ENCODE measurements at places on chromosomes 2 and 18.

- DNase-seq: no peak
Measured at GRCh38 chr2:157572725-157573124, 55.9 kb downstream of the ACVR1C start.

GRCh38 chr2:14804902-14805301, 172.4 kb downstream of the LRATD1 start:
- no peak for DNase-seq

GRCh38 chr2:178233428-178233827, 39.1 kb downstream of the OSBPL6 start:
- no peak for DNase-seq

DNA sequence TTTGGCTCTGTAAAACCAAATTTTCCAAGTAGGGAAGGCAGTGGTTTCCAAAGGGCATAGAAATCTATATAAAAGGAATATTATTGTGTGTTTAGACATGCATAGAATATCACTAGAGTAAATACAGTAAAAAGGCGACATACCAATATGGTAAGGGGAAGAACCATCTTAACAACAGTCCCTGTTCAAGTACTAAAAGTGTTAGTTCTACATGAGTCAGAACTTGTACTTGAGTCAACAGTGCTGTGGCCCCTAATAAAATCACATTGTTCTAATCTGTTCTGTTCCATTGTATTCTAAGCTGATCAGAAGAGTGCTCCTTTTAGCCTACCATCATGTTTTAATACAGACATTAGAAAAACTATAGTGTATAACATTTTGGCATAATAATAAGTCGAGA, 36.1 kb upstream of the TNFRSF11A start:
- DNase-seq: no peak

- no peak for DNase-seq
Measured at GRCh38 chr2:197890168-197890567, 85.8 kb downstream of the PLCL1 start.

GRCh38 chr2:10584242-10584753, 105.5 kb downstream of the NOL10 start:
- DNase-seq: no peak

- DNase-seq: no peak
Measured at GRCh38 chr2:112166806-112167499, 28.8 kb downstream of the FBLN7 start.

DNA sequence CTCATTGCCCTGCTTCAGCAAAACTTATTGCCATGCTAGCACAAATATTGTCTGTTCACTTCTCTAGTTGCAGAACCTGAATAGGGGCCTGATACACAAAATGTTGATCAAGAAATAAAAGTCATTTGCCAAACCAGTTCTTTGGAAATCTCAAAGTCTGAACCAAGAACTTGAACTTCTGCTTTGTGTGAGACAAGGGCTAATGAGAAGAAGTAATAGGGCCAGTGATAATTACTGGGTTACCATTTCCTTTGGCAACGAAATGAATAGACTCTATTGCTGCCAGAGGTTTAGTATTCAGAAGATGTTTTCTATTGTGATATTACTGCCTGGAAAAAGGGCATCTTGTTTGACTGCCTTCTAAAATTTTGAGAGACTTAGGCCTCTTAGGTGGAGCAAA, 35.0 kb downstream of the TMEFF2 start:
- no peak for DNase-seq

DNA sequence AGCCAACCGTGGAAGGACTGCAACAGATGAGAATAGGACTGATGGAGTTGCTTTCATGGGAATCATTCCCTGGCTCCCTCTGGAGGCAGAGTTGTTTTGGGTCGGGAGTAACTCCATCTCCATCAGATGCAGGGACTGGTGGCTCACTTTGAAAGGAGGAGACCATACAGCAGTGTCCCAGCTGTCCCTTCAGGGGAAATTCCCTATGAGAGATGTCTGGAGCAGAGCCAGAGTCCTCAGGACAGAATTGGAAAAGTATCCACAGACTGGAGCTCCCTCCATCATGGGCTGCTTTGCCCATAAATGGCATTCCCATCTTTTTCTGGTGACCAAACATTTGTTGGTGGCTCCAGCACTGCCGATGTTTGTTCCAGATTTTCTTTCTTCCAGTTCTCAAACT, 144.3 kb downstream of the NCK2 start:
- no peak for DNase-seq

- DNase-seq: no peak
Measured at GRCh38 chr2:228709788-228710371, 528.4 kb upstream of the SPHKAP start.

DNA sequence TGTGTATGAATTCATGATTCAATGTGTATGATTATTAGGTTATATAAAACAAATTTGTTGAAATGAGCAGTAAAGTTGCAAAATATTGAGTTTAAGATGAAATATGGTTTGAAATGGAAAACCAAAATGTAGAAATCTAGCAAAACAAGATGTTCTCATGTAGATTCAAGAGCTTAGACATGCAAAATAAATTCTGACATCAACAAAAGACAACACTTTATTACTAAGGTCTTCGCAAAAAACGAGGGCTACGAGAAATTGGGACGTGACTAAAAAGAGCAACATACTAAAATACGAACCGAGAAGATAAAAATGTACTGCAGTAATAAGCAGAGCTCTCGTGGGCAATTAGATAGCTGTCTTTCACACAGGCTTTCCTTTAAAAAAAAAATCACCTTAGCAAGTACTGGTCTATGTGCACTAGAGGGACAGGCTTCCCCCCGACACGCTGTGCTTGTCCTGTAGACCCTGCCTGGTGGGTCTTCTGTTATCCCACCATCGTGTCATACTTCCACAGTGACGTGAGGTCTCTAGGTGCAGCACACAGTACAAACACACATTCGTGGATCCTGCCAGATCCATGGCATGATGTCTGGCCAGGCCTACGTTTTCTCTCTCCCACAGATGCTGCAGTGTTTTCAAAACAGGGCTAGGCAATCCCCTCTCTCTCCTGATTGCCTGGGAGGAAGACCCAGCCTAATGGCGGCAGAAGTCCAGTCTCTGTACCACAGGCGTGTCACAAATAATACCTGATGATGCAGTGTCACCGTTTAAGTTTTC, 240.8 kb downstream of the TCF4 start:
- DNase-seq: no peak

DNA sequence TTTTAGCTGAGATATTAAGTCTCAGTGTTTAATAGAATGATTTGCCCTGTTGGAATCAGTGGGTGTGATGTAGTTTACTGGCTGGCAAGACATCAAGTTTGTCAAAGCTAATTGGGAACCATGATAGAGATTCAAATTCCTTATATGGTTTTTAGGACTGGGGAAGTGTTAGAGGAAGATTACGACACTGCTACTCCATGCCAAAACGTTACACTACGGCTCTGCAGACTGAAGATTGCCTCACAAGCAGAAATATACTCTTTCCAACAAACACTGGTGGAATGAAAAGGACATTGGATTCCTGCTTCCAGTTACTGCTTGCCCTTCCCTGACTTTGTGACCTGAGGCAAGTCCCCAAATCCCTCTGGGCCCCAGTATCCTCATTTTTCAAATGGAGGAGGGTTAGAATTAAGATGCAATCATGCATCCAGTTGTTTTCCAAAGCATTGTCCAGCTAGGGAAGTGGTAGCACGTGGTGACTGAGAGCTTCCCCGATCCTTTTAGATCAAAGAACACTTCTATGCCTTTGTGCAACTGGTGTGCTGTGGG, 147.6 kb downstream of the CDC42EP3 start:
- DNase-seq: peak; percentile 56

GRCh38 chr2:36468463-36469105, 113.0 kb downstream of the CRIM1 start:
- DNase-seq: peak; percentile 43

GRCh38 chr18:37395138-37395537, 170.5 kb downstream of the CELF4 start:
- no peak for DNase-seq

DNA sequence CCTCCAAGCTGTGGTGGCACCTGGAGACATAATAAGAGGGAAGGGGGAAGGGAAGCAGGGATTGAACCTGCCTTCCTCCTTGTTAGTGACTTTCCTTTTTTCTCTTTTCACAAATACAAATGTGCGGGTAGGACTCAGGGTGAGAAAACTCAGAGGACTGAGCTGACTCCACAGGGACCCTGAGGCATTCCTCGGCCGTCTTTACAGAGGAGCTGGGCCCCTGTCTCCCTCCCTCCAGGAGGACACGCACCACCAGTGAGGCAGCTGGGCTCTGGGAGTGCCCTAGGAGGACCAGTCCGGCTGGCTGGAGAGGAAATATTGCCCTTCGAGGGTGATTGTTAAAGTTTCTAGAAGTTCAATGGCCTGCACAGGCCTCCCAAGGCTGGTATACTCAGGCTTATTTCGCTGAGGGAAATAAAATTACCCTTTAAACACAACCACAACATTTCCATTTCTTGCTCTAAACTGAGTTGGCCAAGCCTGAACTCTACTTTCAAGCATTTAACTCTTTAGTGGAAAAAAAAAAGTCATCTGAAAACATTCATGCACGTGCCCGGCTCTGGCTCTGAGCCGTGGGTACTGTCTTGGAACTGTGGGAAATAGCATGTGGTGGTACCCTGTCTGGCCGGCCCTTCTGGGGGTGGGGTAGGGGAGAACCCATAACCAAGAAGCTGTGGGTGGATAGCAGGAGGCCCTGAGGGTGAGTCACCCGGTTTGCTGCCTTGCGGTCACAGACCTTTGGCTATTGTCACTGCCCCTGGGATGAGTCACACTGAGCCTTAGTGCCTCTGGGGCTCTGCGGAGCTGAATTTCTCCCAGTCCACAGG, 116.0 kb downstream of the COPS8 start:
- no peak for DNase-seq

DNA sequence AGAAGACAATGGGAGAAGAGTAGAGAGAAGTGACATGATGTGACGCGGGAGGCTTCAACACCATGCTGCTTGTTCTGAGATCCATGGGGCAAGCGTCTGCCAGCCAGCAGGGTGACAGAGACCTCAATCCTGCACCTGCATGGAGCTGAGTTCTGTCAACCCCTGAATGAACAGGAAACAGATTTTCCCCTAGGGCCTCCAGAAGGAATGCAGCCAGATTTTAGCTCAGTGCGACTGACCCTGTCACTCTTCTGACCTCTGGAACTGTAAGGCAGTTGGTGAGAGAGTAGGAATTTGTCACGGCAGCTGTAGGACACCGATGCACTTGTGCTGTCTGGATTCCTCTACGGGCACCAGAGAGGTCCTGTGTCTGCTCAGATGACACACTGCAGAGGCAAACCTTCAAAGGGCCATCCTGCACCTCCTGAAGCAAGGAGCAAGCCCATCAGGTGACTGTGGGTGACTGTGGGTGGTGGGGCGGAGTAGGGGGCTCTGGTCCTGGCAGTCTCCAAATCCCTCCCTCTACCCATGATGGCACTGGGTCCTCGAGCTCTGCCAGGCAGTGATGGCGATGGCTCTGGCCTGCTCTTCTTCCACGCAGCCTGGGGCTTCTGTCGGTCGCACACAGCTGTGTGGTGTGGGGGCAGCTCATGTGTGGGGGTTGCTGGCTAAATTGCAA, 194.3 kb upstream of the TWIST2 start:
- DNase-seq: peak; percentile 45

DNA sequence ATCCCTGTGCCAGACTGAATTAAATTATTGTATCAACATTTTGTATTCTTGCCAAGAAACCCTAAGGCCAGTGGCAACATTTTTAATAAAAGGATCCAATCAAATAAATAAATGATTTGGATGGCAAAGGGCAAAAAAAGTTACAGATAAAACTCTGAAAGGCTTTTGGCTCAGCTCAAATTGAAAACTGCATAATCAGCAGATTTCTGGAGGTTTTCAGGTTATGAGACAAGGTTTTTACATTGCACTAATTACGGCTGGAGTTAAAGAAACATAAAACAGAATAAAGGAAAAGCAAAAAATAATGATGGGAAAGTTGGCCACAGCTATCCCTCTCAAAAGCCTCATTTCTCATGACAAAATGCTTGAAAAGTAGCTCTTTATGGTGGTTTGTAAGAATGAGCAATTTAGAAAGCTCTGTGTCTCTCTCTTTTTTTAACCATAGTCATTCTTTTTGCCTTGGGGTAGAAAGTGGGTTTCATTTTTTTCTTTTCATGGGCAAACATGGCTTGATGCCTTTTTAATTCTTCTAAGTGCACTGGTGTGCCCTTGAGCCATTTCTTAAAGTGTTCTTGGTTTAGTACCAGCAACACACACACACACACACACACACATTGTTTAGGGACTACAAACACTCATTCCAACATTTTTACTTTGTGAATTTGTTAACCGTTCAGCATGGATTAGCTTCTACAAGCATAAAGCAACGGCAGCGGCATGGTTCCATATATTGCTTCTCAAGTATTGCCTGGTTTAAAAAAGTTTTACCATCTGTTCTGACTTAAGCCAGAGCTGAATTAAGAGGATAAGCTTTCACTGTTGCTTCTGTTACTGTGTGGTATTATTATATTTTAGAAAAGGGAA, 747.1 kb upstream of the FSHR start:
- peak; percentile 54 for DNase-seq

GRCh38 chr2:166017208-166017607, 63.6 kb upstream of the TTC21B start:
- DNase-seq: no peak

GRCh38 chr18:59464486-59464885, 105.4 kb upstream of the LMAN1 start:
- DNase-seq: no peak

- peak; percentile 95 for DNase-seq
Measured at GRCh38 chr2:69013142-69013839, at the start of gene ANTXR1. ANTXR1 (plus strand) TSS chr2:69013179; CDS start chr2:69013500, 321 bp downstream.

DNA sequence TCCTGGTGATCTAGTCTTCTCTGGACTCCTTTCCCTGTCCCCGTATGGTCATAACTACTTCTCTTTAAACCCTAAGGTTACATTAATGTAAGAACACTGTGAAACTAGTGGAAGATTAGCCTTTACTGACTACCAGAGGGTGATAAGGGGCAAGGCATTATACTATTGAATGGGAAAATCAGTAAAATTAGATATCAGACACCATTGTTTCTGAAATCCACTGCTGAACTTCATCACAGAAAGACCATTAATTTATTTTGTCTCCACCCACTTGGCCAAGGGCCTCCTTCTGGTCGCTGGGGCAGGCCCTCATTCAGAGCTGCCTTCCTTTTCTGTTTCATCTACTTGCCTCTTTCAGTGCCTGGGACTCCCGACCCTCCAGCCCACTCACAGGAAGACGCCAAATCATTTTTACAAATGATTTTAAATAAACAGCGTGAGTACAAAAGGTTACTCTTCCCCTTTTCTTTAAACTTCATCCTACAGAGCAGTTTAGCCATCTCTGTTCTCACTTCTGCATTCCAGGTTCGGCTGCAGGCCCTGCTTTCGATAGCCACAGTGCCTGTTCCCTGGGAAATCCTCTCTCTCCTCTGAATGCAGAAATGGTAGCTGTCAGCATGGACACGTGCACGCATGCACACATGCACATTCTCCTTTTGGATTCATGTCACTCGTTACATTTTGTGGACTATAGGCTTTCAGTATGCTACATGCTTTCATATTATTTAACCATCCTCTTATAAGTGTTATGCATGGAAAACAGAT, 70.3 kb upstream of the DOCK10 start:
- no peak for DNase-seq

- no peak for DNase-seq
Measured at GRCh38 chr18:22572341-22572740, 154.6 kb upstream of the CTAGE1 start.

GRCh38 chr2:165624470-165624800, 154.9 kb downstream of the CSRNP3 start:
- no peak for DNase-seq

- no peak for DNase-seq
Measured at GRCh38 chr2:143175438-143175837, 46.2 kb downstream of the ARHGAP15 start.

Data from eye (tissue), 1 donor.